Parietal lobe (tissue), 2 donors: ENCODE measurements at places on chromosomes 3 and 15. TPM values are rescaled to one million over a fixed set of nuclear protein-coding genes. Genes with fewer than 3 reads are reported as not detected.

The GNL3 gene
- total RNA-seq: 76.1 TPM

The RARB gene
- total RNA-seq: 7.8 TPM

The SLC25A38 gene
- total RNA-seq: 14.4 TPM

The LDHAL6B gene
- total RNA-seq: not detected

The NAALADL2 gene
- 15.7 TPM for total RNA-seq

The DISP2 gene
- total RNA-seq: 18.5 TPM

The XIRP1 gene
- not detected for total RNA-seq

The ARPIN gene
- 21.6 TPM for total RNA-seq

The PFN2 gene
- total RNA-seq: 434 TPM

The PLA1A gene
- total RNA-seq: 0.31 TPM

The GASK1A gene
- total RNA-seq: 11.6 TPM

The SPTSSB gene
- total RNA-seq: 4.1 TPM

The C3orf80 gene
- 5.6 TPM for total RNA-seq

The FMN1 gene
- 4.7 TPM for total RNA-seq

The MON1A gene
- total RNA-seq: 16.6 TPM

The NR2E3 gene
- not detected for total RNA-seq

The CCR4 gene
- not detected for total RNA-seq

The FAM174B gene
- 14.1 TPM for total RNA-seq

The SLC51A gene
- not detected for total RNA-seq

The NLGN1 gene
- total RNA-seq: 113 TPM

The CISH gene
- 0.63 TPM for total RNA-seq

The STRA6 gene
- 3.1 TPM for total RNA-seq

The CCNB2 gene
- 9.7 TPM for total RNA-seq

The ACP3 gene
- total RNA-seq: 0.63 TPM

The C3orf85 gene
- total RNA-seq: not detected

The SYNPR gene
- 45.7 TPM for total RNA-seq

The GOLGA8M gene
- total RNA-seq: 1.3 TPM

The GPR149 gene
- 1.9 TPM for total RNA-seq

The NSUN3 gene
- total RNA-seq: 41.3 TPM

The TJP1 gene
- total RNA-seq: 80.4 TPM

The CACNA2D3 gene
- 16.6 TPM for total RNA-seq

The EBLN2 gene
- total RNA-seq: 22.5 TPM

The TMEM207 gene
- not detected for total RNA-seq

The SLC22A13 gene
- 1.3 TPM for total RNA-seq

The NANOGP8 gene
- not detected for total RNA-seq

The SRGAP3 gene
- 209 TPM for total RNA-seq

The MST1 gene
- 10.6 TPM for total RNA-seq

The IGF2BP2 gene
- 62.6 TPM for total RNA-seq

The AHSG gene
- 0.63 TPM for total RNA-seq

The CCR9 gene
- total RNA-seq: not detected

The MOBP gene
- 0.63 TPM for total RNA-seq

The CSPG4 gene
- total RNA-seq: 6.6 TPM
